H4 (cell line): ENCODE measurements at places on chromosomes 5 and 9. TPM values are rescaled to one million over a fixed set of nuclear protein-coding genes. Genes with fewer than 3 reads are reported as not detected.

PIP5K1B gene
- 0.72 TPM in 1 of 2 replicates, not detected in the other for total RNA-seq

PCDHA4 gene
- 0.02 and 0.04 TPM in 2 replicates for total RNA-seq

C7 gene
- 1.3 and 4.0 TPM in 2 replicates for total RNA-seq

MYMK gene
- total RNA-seq: not detected in 2 replicates

MTX3 gene
- total RNA-seq: 6.7 and 10.3 TPM in 2 replicates

SPATA31A3 gene
- not detected in 2 replicates for total RNA-seq

TMEFF1 gene
- total RNA-seq: 0.31 and 1.2 TPM in 2 replicates

PDE8B gene
- total RNA-seq: 0.19 TPM in 1 of 2 replicates, not detected in the other

TTC23L gene
- 0.06 TPM in 1 of 2 replicates, not detected in the other for total RNA-seq

DNA sequence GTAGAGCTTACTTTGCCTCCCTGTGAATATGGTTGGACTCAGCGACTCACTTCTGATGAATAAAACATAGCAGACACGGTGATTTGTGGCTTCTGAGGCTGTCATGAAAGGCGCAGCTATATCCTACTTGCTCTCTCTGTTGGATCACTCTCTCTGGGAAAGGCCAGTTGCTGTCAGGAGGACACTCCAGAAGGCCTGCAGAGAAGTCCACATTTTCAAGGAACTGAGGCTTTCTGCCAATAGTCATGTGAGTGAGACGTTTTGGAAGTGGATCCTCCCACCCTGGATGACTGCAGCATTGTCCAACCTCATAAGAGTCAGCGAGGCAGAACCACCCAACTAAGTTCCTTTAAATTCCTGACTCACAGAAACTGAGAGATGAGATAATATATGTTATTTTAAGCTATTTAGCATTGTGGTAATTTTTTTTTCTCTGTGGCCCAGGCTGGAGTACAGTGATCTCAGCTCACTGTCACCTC is 156.0 kb upstream of the MAST4 start:
- peak; percentile 46 for DNase-seq

GRCh38 chr5:143311955-143312354 is 91.5 kb downstream of the NR3C1 start:
- DNase-seq: no peak

DNA sequence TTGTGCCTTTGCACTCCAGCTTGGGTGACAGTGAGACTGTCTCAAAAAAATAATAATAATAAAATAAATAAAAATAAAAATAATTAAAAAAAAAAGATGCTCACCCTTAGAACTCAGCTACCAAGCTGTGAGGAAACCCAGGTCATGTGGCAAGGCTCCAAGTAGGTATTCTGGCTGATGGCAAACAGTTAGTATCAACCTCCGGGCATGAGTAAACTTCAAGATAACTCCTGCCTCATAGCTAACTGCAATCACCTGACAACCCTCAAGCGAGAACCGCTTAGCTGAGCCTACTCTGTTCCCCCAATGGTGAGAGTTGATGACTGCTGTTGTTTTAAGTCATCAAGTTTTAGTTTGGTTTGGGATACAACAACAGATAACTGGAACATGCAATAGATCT is 6.1 kb upstream of the SLC44A1 start:
- DNase-seq: no peak

DNA sequence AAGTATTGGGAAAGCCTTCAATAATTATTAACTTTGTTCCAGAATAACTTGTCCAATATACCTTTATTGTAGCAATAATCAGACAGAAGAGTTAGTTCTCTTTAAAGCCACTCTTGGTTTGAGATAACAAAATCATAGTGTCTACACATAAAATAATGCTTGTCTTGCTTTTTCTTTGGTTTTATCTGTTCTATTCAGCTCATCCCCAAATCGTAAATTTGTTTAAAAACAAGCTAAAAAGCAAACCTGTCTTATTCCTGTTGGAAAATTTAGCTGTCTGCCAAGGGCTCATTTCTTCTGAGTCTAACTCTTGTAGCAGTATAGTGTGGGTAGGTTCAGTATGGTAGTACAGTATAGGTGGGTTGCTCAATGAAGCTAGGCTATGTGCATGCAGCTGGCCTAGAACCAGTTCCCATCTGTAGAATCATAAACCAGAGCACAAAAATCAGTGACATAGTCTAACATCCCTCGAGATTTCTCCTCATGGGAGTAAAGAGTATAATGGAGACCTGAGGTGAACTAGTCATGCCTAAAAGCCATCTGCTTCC is 17.9 kb upstream of the APBA1 start:
- DNase-seq: no peak

DNA sequence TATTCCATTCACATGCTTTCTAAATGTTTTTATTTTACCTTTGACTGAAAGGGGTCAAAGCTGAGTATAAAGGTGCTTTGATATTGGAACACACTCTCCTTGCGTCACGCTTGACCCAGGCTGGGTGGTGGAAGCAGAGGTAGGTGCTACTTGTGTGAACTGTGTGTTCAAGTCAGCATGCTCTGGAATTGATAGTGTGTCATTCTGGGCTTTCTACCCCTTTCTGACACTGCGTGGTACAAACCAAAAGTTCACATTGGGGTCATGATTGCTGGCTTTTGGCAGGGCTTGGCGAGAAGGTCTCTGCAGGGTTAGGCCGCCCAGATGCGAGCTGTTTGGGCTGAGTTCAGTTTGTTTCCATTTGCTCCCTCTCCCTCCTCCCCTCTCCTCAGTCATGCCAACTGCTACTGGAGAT is 131.8 kb downstream of the ADAMTSL1 start:
- peak; percentile 66 for DNase-seq

GRCh38 chr9:98573749-98574278 is 134.9 kb downstream of the GABBR2 start:
- no peak for DNase-seq

DNA sequence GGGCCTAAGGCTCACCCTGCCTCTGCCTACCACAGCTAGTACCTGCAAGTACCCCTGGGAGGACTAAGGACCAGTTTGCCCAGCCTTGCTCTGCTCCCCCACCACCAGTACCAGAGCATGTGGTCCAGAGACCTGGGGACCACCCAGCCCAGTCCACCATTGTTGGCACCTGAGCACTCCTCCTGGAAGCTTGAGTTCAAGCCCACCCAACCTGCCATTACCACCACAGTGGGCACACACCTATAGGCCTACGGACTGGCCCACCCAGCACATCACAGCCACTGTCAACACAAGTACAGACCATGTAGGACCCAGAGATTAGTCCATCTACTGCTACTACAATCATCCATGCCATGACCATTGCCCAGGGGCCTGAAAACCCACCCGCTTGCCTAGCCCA is 30.8 kb upstream of the SH3TC2 start:
- DNase-seq: no peak

DNA sequence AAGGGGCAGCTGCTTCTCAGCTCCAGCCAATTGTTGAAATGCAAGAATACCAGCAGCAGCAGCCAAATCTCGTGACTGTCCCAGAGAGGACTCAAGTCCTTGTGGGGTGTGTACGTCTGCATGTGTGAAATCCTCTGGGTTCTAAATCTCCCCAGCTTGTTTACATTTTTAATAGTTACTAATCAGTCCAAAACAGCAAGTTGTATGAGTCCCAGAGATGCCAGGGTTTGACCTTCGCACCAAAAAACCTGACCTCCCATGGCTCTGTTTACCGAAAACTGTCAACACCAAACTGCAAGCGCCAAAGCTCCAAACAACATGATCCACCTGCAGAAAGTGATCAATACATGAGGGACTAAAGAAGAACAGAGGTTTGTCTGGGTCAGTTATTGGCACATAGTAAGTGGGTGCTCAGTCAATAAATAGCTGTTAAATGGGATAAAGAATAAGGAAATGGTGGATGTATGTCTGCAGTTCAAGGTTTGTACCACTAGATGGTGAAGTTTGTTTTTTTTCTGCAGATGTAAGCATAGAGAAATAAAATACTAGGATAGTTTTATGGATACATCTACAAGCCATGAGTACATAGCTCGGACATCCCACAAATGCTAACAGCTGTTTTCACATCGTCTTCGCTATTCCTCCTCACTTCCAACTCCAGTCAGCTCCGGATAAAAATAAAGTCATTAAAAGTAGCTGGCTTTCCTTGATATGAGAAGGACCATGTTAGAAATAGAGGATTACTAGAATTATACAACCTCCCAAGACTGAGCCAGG is 85.3 kb upstream of the ADRB2 start:
- peak; percentile 38 for DNase-seq

DNA sequence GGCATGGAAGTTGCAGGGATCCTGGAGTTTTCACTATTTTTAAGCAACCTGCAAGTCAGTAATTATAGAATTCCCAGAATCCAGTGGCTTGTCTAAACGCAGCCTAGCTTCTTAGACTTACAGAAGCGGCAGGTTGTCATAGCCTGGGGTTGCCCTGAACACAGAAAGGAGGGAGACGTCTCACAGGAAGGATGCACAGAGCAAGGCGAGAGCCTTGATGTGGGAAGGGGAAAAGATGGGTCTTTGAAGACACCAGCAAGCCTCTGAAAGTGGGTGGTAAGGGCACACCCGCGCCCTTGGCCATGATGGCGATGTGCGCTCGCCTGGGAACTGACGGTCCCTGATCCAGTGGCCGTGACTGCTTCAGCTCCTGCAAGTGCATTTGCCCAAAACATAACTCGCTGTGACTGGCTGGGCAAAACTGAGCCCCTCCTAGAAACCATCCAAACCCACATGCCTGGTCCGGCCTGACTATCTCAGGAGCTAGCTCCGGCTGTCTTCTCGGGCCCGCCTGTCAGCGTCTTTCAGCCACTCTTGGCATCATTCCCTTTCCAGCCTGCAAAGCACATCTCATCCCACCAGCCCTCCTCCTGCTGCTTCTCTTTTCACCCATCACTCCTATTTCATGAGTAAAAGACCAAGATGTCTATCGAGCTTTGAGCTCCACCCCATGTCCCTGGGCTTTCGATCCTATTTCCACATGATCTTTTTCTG is 17.1 kb downstream of the FBP1 start:
- no peak for DNase-seq

- DNase-seq: no peak
Observed at GRCh38 chr5:131196331-131196730, 25.6 kb downstream of the LYRM7 start.

DNA sequence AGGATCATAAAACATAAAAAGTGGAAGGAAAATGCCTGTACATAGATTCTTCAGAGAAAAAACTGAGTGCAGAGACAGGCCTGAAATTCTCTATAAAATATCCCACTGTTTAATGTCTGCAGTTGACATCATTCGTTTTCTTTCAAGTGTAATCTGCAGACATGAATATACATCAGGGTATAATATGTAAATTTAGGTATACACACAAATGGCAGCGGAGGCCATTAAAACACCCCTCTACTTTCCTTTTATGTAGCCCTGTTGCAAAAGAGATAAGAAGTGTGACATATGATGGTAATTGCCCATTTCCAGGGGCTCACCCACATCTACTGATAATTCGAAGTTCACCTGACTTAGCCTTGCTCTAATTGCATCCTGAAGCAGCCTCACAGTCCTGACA is 164.3 kb downstream of the SLC24A2 start:
- no peak for DNase-seq

DNA sequence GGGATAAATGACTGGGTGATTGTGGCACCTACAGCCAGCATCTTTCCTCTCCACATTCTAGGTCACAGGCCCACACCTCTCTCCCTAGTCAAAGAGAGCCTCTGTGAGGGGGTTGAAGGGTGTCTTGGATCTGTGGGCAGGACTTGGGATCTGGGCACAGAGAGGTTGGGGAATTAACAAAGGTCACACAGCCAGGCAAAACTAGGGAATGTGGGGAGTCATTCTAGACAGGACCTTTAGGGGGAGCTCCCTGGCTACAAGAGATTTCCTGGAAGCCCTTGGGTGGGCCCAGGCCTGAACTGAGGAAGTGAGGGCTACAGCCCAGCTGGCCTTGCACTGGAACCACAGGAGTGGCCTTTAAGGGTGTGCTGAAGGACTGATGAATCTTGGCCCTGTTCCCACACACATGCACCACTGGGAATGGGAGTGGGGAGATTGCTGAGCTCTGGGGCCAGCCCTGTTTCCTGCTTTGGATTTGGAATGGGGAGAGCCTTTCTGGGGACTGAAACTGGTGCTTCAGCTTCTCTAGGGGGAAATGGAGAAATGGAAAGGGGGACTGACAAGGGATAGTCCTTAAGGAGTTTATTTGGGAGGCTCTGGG is 12.4 kb upstream of the CXXC5 start:
- peak; percentile 95 for DNase-seq

GRCh38 chr9:37575511-37575914 is 667 bp downstream of the FBXO10 start:
- no peak for DNase-seq

DNA sequence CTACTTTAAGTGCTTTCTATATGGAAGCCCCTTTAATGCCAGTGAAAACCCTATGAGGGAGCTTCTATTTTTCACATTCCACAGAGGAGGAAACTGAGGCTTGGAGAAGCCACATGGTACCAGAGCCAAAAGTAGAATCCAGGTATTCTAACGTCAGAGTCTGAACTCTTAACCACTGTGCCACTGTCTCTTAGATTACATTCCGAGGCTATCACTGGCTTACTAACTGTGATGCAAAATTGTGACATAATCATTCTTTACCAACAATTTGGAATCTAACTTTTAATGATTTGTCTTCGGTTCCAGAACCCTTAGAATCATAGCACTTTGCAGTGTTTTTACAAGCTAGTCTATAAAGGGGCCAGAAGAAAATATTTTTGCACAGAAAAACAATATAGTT is 59.2 kb downstream of the SLC1A3 start:
- DNase-seq: no peak

DNA sequence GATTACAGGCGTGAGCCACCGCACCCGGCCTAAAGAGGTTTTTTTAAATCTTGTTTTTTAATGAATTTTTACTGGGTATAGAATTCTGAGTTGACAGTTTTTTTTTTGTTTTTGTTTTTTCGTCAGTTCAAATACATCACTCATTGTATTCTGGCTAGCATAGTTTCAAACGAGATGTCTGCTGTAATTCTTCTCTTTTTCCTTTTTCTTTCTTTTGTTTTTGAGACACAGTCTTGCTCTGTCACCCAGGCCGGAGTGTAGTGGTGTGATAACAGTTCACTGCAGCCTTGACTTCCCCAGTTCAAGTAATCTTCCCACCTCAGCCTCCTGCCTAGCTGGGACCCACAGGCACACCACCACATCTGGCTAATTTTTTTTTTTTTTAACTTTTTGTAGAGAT is 2.2 kb upstream of the PRRT1B start:
- no peak for DNase-seq

GRCh38 chr5:143417503-143418139 is 14.1 kb upstream of the NR3C1 start:
- no peak for DNase-seq

GRCh38 chr9:88503845-88504764 is 30.9 kb upstream of the NXNL2 start:
- no peak for DNase-seq

GRCh38 chr9:105150991-105151685 is 93.3 kb upstream of the SLC44A1 start:
- no peak for DNase-seq
